ENCODE measurements at places on chromosomes 3 and 15. TPM values are rescaled to one million over a fixed set of nuclear protein-coding genes. Genes with fewer than 3 reads are reported as not detected.

GRCh38 chr3:171328419-171329082, 131.7 kb downstream of the TNIK start:
- peak; percentile 51 for ATAC-seq

Gene POPDC2
- 4.7 TPM for total RNA-seq

DNA sequence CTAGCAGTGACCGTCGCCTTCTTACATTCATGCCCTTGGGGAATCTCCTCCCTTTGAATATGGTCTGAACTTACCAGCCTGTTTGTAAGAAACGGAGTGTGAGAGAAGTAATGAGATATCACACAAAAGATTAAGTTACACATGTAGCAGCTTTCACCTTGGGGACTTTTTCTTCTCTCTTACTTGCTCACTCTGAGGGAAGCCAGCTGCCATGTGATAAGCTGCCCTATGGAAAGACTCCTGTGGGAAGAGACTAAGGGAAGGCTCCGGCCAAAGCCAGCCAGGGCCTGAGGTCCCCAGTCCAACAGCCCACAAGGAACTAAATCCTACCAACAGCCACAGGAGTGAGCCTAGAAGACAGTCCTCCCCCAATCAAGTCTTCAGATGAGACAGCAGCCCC, 190.4 kb upstream of the TSC22D2 start:
- ATAC-seq: no peak

GRCh38 chr3:184741259-184741556, 29.3 kb upstream of the MAGEF1 start:
- ATAC-seq: no peak

- no peak for ATAC-seq
These were observed 75.5 kb downstream of the MRPL46 start for GRCh38 chr15:88391700-88392099.

- ATAC-seq: no peak
These were observed 99.8 kb downstream of the KCNH8 start for GRCh38 chr3:19248143-19248542.

Gene AADACL2
- not detected for total RNA-seq

- no peak for ATAC-seq
These were observed 835 bp upstream of the GMPPB start for GRCh38 chr3:49724586-49724985.

DNA sequence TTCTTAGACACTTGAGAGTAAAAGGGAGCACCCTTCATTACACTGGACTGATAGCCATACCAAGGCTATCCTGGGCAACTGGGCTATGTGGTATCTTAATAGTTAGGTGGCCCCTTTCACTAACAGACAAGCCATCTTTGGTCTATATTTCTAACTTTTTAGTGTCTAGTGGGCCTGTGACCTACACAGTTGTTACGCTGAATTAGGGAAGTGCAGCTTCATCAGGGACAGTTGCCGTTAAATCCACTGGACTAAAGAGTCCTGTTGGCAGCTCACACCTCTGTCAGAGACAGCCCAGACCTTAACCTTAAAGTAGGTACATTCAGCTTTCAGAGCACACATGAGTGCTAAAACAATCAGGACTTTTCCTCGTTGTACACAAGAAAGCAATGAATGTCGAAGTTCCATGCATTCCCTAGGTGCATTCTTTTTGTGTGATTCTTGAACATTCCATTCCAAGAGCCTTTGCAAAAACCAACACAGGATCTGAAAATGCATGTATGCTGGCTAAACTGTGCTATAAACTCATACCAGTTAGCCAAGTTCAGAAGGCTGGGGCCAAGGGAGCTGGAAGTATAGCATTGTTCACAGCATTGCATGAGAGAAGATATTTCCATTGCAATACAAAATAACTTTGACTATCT, 230.2 kb upstream of the EIF1B start:
- ATAC-seq: no peak

DNA sequence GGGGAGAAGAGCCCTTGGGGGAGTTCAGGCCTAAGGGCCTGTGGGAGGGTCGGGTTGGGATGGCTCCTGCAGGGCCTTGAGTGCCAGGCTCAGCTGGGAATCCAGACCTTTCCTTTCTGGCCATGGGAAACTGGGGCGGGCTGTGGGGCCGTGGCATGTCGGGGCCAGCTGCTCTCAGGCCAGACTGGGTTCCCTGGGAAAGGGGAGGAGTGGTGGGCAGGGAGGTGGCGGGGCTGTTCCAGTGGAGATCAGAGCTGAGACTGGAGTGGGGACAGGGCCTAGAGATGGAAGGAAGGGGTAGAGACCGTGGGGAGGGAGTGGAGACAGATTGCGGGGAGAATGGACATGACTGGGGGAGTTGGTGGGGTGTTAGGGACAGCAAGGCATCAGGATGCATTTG, 20.3 kb downstream of the FBLN2 start:
- ATAC-seq: no peak

Gene CHMP2B
- 22.0 TPM for total RNA-seq

Gene EBLN2
- 8.2 TPM for total RNA-seq

Gene STXBP5L
- total RNA-seq: not detected

DNA sequence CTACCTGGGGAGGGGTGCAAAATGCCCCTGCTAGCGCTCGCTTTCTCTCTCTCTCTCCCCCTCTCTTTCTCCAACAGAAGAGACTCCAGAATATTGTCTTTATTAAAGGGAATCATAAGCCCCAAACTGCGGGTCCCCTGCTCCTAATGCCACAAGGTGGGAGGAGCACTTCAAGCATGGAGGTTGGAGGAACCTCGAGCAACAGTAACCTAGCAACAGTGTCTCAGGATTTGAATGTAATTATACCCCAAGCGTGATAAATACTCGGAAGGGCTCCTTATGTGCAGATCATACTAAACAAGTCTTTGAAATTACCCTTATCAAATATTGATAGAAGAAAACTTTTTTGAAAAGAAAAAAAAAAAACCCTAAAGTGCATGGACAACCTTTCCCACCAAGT, 582.2 kb upstream of the PPP2R3A start:
- no peak for ATAC-seq

DNA sequence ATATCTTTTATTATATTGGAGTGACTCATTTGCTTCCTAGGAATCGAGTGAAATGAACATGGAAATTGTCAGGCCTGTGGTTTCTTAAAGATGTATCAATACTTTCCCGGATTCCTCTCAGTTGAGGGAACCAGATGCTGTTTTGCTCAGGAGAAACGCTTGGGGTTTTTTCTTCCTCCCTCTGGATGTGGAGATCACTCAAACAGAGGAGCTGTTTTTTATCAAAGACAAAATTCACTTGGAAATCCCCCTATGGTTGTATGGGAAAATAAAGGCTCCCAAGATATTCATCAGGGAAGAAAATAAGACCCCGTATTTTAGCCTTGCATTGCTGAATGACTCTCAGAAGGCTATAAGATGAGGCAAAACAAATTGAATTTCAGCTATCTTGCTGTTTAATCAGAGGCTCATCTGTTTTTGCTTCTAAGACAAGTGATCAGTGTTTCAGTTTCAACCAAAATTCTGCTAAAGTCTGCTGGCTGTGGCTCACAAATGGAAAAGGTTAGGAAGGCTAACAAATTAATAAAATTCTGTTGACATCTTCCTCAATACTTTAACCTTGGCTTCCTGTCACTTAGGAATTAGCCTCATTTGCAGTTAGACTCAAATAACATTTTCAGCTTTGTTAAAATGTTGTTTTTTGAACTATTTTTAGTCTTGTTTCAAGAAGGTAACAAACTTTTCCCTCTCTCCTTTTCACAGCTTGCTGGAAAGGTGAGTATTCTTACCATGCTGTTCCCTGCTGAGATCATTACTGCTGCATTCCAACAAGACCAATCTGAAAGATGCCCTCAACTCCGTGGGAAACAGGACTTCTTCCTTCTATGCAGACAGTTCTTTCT, 83.6 kb downstream of the COL6A5 start:
- ATAC-seq: no peak

GRCh38 chr3:57596495-57597126, 533 bp downstream of the ARF4 start:
- peak; percentile 17 for ATAC-seq
